ENCODE measurements at places on chromosomes 2 and 18.

DNA sequence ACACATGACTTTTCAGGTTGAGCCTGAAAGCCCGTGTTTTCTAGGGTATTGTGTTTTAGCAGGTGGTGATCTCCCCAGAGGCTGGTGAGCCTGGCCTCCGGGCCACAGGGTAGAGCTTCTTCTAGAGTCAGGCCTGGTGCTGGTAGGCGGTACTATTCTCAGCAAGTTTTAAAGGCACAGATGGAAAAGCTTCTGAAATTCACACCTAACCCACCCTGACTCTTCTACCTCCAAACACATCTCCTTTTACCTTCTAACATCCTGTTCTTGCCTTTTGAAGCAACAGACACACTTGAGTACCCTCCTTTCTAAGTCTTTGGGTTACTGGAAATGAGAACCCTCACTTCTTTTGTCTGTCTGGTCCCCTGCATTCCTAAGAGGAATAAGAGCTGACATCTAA is 191.1 kb downstream of the SETBP1 start:
- no peaks in the 10 kb centered on the region for H3K27me3 ChIP-seq
- DNase-seq = no peak
- H3K4me3 ChIP-seq = no peak overlapping the region
- H3K36me3 ChIP-seq = no peaks in the 10 kb centered on the region
- no peak overlapping the region for H3K27ac ChIP-seq

- peaks cover 42% of the 10 kb centered on the region for H3K4me1 ChIP-seq
- H3K4me3 ChIP-seq = peak within 1 kb of the TSS; percentile 92
- peak within 1 kb of the TSS; percentile 95 for H3K27ac ChIP-seq
- DNase-seq = peak; percentile 96
- no peaks in the 10 kb centered on the region for H3K27me3 ChIP-seq
Observed at GRCh38 chr2:19901442-19902215, at the start of gene TTC32. TSS of gene TTC32 (minus strand) at chr2:19901983. CDS start at chr2:19901854, 129 bp downstream.

GRCh38 chr18:9001209-9001608 is 101.3 kb upstream of the NDUFV2 start:
- DNase-seq = no peak
- no peak overlapping the region for H3K27ac ChIP-seq
- H3K27me3 ChIP-seq = no peaks in the 10 kb centered on the region
- no peaks in the 10 kb centered on the region for H3K36me3 ChIP-seq
- peaks cover 18% of the 10 kb centered on the region for H3K4me1 ChIP-seq

DNA sequence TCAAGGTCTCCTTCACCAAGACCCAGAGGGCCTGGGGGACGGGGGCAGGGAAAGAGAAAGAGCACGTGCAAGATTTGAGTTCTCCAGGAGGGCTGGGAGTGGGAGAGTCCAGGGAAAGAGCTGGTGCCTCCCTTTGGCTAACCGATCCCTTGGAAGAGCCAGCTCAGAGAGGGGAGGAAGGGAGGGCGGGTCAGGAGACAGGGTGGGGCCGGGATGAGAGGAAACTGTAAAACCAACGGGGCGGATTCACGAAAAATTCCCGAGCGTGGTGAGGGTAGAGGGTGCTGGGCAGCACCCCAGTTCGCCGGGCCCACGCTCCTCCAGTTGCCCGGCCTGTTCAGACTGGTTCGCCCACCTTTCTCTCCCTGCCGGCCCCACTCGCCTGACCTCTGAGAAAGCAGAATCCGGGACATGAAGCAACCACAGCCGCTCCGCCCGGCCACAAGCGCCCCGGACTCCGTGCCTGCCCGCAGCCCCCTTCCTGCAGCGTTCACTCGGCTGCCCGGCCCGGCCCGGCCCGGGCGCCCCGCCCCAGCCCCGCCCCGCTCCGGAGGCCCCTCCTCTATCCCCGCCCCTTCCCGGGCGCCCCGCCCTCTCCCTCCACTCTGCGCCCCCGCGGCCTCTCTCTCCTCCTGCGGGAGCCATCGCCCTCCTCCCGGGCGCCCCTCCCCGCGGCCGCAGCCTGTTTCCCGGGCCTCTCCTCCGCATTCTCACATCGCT is 230.9 kb upstream of the SMAD2 start:
- peak overlapping the region; percentile 80 for H3K4me3 ChIP-seq
- no peaks in the 10 kb centered on the region for H3K36me3 ChIP-seq
- H3K27ac ChIP-seq = peak overlapping the region; percentile 69
- 0 out of 2 replicates have a peak, but pooled peaks cover 4% of the 10 kb centered on the region for H3K4me1 ChIP-seq
- peak; percentile 87 for DNase-seq
- no peaks in the 10 kb centered on the region for H3K27me3 ChIP-seq

GRCh38 chr18:3603421-3604234 is 153.7 kb downstream of the TGIF1 start:
- H3K27ac ChIP-seq = peak overlapping the region; percentile 100
- no peaks in the 10 kb centered on the region for H3K36me3 ChIP-seq
- peak overlapping the region; percentile 73 for H3K4me3 ChIP-seq
- peaks cover 43% of the 10 kb centered on the region for H3K4me1 ChIP-seq
- H3K27me3 ChIP-seq = no peaks in the 10 kb centered on the region
- DNase-seq = peak; percentile 98

GRCh38 chr2:28083476-28083875 is 192.9 kb downstream of the BABAM2 start:
- no peaks in the 10 kb centered on the region for H3K36me3 ChIP-seq
- H3K27ac ChIP-seq = no peak overlapping the region
- DNase-seq = no peak

Data from GM23248 (cell line).